ENCODE measurements at places on chromosomes 5 and 9.

- DNase-seq = no peak
Measured at GRCh38 chr9:72590824-72591223, 69.4 kb downstream of the TMC1 start.

DNA sequence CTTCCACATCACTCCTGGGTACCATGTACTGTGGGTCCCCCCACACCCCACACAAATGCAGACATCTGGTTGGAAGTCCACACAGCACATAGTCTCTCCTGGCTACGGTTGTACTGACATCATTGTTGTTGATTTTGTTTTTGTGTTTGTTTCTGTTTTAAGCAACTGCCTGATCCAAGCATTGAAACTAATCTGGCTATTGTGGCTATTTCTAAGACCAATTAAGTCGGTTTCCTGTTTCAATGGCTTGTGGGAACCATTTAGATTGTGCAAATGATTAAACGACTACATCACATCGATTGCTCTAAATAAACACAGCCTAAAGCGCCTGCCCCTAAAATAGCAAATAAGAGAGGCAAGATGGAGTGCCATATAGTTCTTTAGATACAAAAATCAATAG, 226.8 kb upstream of the IRX4 start:
- DNase-seq = no peak

DNA sequence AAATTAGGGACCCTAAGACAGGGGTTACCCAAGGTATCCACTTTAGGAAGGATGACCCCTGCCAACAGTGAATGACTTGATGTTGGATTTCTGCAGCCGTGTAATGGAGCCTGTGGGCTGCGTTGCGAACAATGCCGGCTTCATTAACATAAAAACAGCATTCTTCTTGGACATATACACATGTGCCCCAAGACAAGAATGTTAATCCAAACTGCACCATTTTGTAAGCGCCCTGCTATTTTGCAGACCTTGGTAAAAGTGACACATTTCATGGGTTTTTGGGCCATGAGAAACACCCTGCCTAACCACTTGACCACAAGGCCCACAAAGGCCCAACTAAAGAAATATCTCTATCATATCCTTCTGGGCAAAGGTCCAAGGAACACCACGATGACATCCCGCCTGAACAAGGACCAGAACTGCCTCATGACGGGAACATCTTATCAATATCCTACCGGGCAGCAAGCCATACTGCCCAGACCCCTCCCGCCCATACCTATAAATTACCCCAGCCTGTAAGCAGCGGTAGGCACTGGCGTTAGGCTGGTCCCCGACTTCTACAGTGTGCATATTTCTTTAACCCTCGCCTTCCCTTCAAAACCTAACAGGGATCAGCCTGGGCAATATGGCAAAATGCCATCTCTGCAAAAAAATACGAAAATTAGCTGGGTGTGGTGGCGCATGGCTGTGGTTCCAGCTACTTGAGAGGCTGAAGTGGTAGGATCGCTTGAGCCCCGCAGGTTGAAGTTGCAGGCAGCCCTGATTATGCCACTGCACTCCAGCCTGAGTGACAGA, 9.7 kb upstream of the PDCD1LG2 start:
- DNase-seq = no peak

DNA sequence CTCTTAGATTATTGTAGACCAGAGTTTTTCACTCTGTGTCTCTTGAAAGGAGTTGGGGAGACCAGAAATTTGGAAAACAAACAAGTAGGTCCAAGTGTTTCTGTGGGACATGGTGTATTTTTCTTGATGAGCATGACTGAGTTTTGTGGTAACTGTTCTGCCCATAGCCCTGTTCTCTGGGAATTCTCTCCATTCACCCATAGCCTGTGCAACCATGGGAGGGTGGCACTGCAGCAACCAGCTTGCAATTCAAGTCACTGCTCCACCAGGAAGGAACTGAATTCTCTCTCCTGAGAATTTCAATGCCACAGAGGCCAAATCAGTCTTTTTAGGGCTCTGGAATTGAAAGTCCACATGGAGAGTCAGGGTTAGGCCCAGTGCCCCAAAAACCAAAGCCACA, 475.3 kb upstream of the TRPC7 start:
- DNase-seq = no peak

DNA sequence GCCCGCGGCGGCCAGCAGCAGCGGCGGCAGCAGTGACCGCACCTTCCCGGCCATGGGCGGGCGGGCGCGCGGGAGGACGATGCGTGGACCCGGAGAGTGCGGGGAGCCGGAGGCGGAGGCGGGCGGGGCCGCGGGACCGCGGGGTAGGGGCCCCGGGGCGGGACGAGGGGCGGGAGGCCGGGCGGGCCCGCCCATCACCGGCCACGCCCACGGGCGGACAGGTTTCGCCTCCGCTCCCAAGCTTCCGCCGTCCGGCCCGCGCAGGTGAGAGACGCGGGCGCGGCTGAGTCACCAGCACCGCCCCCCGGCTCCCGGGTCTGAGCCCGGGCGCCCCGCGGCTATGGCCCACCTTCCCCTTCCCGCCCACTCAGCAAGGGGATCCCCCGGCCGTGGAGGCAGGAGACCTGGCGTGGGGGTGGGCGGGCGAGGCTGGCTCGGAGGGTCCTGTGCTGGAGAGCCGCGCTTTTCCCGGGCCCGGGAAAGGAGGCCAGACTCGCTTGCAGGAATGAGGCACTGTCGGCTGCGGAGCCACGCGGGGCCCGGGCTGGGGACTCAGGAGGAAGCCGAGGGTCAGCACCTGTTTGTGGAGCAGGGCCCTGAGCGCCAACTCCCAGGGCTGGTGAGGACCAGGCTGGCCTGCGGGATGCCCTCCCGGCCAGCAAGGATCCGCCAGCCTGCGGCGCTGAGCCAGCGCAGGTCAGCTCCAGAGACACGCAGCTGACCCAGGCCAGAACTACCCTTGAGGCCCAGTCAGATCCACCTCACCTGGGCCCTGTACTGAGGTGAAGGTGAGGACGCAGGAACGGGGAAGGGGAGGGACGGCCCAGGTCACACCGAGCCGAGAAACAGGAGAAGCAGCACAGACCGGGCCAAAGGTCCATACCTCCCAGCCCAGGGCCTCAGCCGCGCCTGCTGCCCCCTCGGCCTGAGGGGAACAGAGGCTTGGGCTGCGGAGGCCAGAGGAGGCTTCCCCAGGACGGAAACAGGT, at the start of gene ENTPD2:
ENTPD2 (minus strand) TSS at position 118 of the 988 bp plus-strand sequence; CDS start at position 54, 64 bp downstream.
- peak; percentile 85 for DNase-seq

DNA sequence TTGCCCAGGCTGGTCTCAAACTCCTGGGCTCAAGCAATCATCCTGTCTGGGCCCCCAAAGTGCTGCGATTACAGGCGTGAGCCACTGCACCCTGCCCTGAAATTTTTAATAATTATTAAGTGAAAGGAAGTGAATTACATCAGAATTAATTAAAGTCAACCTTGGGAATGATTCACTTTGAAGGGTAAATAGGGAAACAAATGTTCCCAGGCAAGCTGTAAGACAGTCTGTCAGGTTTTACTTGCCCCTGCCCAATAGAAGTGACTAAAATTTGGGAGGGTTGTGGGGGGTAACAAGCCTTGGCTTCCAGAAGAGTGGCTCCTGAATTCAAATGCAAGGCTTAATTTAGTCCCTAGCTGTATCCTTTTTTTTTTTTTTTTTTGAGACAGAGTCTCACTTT, 1.3 kb upstream of the LIX1 start:
- DNase-seq = no peak
